ENCODE measurements at places on chromosomes 2 and 18.

- no peak for DNase-seq
Observed at GRCh38 chr2:196601430-196602306, 37.8 kb upstream of the CCDC150 start.

GRCh38 chr18:24875777-24876176 is 415.3 kb downstream of the HRH4 start:
- no peak for DNase-seq

DNA sequence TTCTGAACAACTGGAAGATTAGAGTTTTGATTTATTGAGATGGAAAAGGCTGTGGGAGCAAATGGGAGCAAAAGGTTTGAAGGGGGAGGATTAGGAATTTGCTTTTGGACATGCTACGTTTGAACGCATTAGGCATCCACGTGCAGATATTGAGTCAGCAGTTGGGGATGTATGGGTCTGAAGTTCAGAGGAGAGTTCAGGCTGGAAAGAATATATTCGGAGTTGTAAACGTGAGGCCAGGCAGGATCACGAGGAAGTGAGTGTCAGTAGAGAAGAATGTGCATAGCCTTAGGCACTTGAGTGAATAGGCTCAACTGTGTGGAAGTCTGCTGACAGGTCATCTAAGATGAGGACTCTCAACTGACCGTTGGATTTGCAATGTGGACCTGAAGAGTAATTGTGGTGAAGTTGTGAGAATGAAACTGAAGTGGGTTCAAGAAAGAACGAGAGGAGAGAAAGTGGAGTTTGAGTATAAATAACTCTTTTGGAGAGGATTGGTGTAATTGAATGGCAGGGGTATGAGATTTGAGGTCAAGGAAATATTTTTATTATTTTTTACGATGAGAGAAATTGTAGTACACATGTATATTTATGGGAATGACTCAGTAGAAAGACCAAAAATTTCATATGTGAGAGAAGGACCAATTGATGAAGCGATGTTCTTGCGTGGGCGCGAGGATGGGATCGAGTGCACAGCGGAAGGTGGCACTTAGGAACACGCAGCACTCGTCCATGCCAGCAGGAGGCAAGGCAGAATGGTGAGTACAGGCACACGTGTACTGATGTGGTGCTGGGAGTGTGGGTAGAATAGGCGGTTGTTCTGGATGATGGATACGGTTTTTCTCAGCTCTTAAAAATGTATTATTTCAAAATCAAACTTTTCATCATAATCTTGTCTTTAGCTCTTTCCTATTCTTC is 40.5 kb upstream of the POLE4 start:
- no peak for DNase-seq

- DNase-seq: no peak
Observed at GRCh38 chr2:169900686-169901085, 73.4 kb downstream of the UBR3 start.
